ENCODE measurements at places on chromosomes 3 and 15. TPM values are rescaled to one million over a fixed set of nuclear protein-coding genes. Genes with fewer than 3 reads are reported as not detected.
A peak's percentile ranks its signal among the peaks of the same experiment; 100 is the strongest.

- no peak for DNase-seq
These were observed 145.5 kb upstream of the TPM1 start for GRCh38 chr15:62896969-62897486.

DNA sequence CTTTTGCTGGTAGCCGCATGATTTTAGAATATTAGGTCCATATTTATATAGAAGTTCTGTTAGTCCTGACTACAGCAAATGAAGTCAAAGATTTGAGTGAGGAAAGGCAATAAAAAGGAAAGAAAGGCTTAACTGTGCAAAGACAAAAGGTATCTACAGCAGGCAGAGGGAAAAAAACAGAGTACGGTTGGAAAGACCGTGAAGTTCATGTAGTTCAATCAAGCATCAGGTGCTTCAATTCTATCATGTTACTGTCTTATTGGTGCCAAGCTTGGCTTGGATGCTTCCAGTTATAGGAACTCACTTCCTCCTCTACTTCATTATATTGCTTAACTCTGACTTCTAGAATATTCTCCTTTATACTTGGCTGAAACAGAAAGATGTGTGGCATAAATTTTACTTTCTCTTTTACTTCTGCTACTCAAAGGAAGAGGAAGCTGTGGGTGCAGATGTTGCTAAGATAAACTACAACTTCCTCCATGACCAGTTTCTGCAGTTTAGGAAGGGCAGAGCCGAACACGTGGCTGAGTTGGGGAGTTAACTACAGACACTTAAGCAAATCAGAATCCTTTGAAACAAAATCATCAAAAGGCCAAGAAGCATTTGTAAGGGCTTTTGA, 72.6 kb upstream of the ZBED2 start:
- DNase-seq: no peak

DNA sequence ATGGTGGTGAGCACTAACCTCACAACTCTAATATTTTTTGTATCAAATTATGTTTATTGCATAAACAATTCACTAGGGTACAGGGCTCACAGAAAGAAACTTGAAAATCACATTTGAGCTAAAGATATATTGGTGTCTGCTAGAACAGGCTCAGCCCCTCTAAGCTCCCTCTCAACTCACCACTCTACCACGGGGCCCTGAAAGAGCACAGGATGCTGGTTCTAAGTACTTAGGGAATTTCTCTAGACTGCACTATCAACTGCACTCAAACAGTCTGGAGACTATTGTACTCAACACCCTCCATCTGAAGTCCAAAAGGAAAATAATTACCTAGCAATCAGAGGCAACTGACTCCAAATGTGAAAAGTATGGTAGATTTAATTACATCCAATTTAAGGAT, 98.7 kb upstream of the STRIT1 start:
- DNase-seq: no peak

GRCh38 chr3:194030372-194030771, 105.6 kb upstream of the HES1 start:
- DNase-seq: no peak

Gene ATG3
- total RNA-seq: 57.0 TPM

DNA sequence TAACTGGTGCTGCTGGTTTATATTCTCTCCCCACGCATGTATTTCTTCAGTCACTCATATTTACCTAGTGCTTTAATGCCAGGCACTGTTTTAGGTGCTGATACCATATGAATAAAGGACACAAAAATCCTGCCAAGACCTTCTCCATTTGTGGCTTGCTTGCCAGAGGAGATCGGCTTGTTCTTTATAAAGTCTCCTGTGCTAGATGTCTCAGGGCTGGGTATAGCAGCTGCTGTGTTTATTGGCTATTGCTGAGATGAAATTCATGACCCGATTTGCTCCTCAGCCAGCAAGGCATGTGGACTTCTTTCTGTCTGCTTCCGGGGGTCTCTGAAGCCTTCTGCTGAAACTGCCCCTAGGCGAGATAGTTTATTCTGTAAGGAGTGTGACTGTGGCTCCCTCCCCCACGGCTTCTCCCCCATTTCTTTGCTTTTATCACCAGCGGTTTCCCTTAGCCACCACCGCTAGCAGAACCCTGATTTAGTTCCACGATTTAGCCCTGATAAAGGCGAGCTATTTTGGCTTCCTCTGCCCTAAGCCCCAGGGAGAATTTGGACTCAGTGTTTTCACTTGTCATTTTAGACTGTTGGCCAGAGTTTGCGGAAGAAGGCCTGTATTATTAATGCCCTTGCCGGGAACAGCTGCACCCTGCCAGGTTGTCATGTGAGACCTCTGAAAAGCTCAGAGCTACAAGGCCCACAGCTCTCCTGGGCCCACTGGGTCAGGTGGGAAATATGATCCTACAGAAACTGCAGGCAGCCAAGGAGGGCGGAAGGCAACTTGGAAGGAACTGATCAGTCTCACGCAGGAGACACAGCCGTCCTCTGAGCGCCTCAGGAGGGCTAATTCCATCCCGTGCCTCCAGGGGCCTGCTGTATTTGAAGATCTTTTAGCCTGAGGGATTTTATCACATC, 46.8 kb downstream of the ST6GAL1 start:
- no peak for DNase-seq

DNA sequence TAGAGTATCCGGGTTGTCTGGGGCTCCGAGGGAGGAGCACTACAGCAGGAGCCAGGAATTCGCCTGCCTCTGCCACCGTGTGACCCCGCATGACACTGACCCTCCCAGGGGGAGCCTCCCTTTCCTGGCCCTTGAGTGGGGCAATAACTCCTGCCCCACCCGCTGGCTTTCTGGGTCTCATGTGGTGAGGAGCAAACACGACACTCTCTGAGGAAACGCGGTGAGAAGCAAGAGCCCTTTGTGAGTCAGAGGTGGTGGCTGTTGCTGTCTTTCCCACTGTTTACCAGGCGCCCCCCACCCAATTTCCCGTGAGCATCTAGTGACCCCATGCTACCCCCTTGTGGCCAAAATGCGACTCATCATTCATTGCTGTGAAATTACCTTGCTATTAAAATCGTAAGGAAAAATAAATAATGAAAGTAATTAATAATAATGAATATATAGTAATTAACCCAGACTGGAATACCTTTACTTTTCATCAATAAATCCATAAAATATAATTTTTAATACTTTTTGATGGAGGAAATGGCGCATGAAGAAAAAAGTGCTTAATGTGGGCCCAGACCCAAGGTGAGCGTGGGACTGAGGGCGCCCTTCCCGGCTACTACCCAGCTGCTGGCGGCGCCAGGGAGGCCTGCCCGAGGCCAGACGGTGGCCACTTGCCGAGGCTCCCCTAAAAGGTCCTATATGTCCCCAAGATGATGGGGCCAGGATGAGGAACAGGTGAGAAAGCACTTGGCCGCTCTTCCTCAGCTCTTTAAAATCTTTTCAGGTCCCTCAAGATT, 29.3 kb downstream of the CCNL1 start:
- DNase-seq: peak; percentile 87

- no peak for DNase-seq
These were observed 317.7 kb upstream of the TPRG1 start for GRCh38 chr3:188853856-188854771.

DNA sequence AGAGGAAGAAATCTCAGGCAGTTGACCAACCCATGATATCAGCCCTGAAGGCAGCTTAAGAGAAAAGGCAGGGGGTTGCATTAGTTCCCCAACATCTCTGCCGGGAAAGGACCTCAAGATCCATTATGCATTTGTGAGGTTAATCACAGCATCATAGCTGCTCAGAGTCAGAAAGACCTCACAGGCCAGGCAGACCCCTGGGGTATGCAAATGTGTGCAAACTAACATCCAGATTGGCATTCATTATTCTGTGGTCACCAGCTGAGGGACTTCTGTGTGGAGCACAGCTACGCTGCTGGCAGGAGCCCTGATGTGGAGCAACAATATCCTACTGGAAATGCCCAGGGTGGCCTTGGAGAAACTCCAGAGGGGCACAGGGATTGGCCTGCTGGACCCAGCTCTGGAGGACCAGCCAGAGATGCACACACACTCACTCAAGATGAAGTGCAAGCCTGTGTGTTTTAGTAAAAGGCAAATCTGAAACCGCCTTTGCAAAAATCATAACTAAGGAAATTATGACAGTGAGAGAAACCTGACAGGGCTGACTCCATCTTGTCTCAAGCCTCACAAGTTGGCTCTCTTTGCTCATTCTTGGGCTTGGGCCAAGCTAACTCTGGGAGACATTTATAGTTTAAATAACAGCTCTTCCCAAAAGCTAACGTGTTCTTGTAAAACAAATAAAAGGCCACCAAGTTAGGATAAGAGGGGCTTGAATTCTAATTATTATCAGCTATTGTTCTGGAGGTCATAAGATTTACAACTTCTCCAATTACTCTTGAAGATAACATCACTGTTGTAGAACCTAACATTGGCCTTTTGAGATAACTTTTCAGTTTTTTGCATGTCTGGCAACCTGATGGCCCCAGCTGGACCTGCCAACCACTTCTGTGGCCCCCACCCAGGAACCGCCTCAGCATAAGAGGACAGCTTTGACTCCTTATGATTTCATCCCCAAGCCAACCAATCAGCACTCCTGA, 257.1 kb downstream of the UACA start:
- DNase-seq: no peak

- DNase-seq: no peak
These were observed 80.0 kb downstream of the THSD4 start for GRCh38 chr15:71195242-71195641.

- DNase-seq: no peak
These were observed 59.1 kb downstream of the FAM43A start for GRCh38 chr3:194744826-194745225.

Gene TRH
- not detected for total RNA-seq

DNA sequence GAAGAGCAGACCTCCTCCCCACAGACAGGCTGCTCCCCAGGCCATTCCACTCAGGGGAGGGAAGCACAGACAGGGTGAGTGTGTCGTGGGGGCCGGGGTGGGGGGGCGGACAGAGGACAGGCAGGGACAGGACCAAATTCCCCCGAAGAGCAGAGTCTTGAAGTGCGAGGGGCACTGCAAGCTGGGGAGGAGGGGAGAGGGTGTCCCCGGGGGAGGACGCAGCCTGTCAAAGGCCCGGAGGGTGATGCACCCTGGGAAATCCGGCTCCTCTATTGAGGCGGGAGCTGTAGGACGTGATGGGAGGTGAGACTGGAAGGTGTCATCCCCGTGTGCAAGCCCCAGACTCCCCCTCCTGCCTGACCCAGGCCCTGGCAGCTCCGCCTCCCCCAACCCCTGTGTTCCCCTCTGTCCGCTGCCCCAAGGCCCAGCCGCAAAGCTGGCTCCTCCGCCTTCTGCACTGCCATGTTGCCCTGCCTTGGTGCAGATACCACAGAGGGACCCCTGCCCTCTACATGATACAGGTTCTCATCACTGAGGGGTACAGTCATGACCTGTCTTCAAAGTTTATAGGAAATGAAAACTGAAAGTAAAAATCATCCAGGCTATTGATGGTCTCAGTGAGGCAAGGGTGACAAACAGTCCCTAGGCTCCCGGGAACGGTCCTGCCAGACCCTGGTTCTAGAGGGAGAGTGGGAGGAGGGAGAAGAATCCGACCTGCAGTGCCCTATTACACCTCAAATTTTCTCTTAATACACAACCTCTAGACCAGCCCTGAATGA, 76.3 kb upstream of the IQSEC1 start:
- DNase-seq: peak; percentile 72

Gene MAP6D1
- 0.48 TPM for total RNA-seq

Gene RPUSD2
- 6.9 TPM for total RNA-seq

All from mesenteric fat pad (tissue), 1 donor.